ENCODE measurements at places on chromosomes 6 and 20.

GRCh38 chr6:147617366-147617765 is 108.9 kb downstream of the SAMD5 start:
- no peak for DNase-seq

DNA sequence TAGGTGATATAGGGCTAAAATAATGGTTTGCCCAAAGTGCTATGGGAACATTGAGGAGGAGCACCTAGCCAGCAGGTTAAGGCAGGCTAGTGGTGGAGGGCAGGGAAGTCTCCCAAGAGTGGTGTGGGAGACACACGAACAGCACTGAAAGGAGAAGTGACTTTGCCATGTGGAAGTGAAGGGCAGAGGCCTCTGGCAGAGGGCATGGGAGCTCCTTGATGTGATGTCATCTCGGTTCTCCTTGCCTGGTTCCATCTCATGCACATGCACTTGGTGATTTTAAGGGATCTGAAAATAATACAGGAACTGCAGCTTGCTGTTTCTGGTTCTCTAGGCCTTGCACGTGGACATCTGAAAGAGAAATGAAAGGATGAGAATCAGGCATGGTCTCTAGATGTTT is 4.7 kb upstream of the MAP3K4 start:
- DNase-seq: no peak

DNA sequence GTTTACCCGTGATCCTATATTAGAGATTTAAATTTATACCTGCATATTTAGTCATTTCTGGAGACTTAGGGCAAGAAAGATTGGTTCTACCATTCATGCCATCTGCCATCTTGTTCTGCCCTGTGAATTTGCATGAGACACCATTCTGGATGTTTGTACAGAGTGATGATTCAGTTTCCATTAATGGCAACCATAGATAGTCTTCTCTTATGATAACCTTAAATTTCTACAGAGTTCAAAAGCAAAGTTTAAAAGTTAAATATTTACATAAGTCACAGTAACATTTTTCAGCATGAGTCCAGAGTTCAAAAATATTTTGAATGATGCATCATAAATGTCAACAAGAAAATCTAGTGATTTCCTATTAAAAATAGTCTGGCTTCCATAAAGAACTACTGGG is 23.2 kb downstream of the PLCB1 start:
- DNase-seq: peak; percentile 39

- peak; percentile 92 for DNase-seq
Observed at GRCh38 chr6:80382811-80383210, 276.3 kb downstream of the BCKDHB start.

DNA sequence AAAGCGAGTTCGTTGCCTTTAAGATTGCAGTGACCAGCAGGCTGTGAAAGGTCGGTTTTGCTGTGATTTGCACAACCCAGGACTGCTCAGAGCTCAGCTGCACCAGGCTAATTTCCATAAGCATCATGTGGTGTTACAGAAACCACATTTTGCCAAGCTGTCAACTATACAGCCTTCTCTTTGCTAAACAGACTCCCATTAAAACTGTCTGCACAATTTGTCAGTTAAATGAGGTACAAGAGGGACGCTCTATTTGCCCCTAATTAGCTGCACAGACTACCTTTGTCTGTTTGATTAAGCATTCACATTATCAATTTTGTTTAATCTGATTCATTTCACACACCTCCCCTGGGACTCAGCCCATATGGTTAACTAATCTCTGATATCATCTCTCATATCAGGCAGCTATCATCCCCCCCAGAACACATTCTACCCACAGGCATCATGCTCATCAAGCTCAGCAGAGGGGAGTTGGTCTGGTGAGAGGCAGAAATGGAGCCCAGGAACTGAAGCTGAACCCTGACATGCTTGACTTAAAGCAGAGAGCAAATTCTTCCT is 62.1 kb downstream of the OLIG3 start:
- DNase-seq: no peak

DNA sequence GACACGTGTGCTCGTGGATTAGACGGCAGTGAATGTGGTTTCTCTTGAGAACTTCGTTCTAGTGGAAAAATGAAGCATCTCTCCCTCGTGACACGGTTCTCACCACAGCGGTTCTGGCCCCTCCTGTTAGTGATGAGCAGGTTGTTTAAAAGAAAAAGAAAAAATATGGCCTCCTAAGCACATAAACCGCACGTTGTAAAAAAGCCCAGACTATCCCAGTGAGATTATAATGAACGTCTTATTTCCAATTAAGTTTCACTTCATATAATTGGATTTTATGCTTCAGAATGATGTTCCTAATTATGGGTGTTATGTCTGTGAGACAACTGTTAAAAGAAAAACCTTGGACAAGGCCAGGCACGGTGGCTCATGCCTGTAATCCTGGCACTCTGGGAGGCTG is 74.5 kb upstream of the FRMD1 start:
- no peak for DNase-seq

- DNase-seq: peak; percentile 77
Observed at GRCh38 chr20:48295966-48296421, 510.7 kb upstream of the SULF2 start.

- no peak for DNase-seq
Observed at GRCh38 chr6:98486057-98486456, 348.3 kb upstream of the POU3F2 start.

Measured in fibroblast of skin of right biceps (primary cell).